ENCODE measurements at places on chromosomes 3 and 15.

DNA sequence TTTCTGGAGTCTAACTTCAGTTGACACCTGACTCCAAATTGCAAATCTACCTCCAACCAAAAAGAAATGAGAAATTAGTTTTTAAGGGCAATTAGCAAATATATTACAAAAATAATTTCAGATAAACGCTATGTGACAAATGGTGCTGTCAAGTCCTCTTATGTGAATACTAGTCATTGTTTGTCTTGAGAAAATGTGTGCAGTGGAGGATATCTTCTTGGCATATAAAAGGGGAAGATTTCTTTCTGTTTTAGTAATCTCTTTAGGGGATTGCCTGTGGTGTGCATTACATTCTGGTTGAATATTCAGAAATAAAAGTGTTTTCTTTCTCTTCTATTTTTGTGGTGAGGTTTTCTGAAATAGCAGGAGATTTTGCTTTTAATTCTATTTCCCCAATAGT is 3.0 kb upstream of the GCSAM start:
- DNase-seq = no peak

- no peak for DNase-seq
Observed at GRCh38 chr3:99934975-99935797, 117.5 kb downstream of the CMSS1 start.

DNA sequence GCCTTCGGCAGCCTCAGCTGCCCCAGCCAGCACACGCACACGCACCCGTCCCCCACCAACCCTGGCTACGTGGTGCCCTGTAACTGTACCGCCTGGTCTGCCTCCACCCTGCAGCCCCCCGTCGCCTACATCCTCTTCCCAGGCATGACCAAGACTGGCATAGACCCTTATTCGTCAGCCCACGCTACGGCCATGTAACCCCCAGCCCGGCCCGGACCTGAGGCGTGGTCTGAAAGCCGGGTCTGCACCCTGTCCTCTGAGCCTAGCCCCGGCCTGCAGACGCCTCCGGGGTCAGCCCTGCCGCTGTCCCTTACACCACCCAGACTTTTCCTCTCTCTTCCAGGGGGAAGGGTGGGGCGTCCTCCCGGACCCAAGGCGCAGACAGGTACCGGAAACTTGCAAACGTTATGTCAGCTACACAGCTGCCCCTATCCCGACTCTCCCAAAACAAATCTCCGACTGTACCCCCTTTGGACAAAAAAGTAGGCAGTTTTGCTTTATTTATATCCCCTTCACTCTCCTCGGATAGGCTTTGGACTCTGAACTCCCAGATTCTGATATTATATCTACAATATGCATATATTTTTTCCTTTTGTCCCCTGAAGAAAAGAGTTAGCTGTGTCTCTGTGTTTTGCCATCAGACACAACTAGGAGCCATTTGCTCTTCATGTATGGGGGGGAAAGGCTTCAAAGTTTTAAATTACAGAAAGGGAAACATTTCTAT is 1.4 kb downstream of the SOX14 start:
- DNase-seq = no peak

DNA sequence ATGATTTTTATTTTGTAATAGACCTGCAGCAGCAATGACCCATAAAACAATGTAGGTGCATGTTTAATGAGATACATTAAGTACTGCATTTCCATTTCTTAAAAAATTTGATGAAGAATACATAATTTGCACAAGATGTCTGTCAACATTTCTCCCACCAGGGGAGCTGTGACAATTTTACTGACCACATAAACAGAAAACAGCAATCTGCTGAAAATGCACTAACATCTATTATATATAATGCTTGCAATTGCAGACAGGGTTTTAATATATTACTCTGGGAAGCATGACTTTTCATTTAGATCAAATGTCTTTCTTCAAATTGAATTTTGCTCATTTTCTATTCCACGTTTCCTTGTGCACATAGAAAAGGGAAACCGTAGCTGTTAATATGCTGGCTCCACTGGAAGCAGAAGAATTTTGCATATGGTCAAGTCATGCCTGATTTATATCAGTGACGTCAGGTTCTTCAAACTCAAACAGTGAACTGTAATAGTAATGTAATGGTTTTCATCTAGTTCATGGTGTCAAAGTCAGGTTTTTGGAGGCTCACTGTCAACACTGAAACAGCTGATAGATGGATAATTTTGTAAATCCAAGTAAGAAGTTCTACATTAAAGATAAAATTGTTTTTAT is 79.8 kb upstream of the IGF1R start:
- DNase-seq = no peak

GRCh38 chr3:13484851-13485590 is 4.9 kb downstream of the HDAC11 start:
- DNase-seq = no peak

GRCh38 chr15:25792128-25792527 is 71.0 kb downstream of the ATP10A start:
- DNase-seq = no peak

GRCh38 chr3:169948559-169949448 is 17.8 kb upstream of the SEC62 start:
- DNase-seq = no peak

GRCh38 chr3:25571285-25571684 is 93.4 kb downstream of the TOP2B start:
- no peak for DNase-seq

DNA sequence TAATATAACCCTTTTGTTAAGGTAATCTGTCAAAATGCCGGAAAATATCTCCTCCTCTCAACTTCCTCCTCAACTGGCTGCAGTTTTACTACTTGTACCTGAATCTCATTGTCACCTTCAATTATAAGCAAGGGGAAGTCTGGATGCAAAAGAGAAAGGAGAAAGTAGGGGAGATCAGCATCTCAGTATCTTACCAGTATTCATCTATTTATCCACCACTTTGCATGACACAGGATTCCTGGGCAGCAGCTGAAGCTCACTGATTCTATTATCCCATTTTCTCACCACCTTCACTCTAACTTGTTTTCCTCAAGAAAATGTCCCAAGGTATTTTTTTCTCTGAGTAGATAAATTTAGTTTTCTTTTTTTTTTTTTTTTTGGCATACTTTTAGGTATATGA is 440.5 kb upstream of the CBLB start:
- no peak for DNase-seq

GRCh38 chr3:137202941-137203340 is 245.2 kb downstream of the IL20RB start:
- no peak for DNase-seq

- DNase-seq = no peak
Observed at GRCh38 chr3:74897006-74897405, 282.5 kb upstream of the CNTN3 start.

- no peak for DNase-seq
Observed at GRCh38 chr3:34727700-34728099, 911.6 kb upstream of the ARPP21 start.

- DNase-seq = peak; percentile 38
Observed at GRCh38 chr15:41661518-41662225, 1.5 kb downstream of the MGA start.

DNA sequence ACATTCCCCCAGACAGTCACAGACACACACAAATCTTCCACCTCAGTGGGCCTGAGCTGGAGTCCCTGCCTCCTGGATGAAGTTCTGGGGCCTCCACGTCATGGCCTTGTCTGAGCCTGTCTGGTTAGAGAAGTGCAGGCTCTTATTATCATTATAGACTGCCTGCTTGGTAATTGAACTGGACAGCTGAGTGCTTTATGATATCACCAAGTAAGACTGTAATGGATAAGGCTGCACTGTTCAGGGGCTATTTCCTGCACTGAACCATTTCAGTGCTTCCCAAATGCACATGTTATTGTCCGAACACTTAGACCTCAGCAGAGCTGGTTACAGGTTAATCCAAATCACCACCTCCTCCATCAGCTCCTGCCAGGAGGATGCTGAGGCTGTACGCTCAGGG is 8.7 kb upstream of the ST6GAL1 start:
- no peak for DNase-seq

- DNase-seq = no peak
Observed at GRCh38 chr3:1723726-1724125, 374.9 kb upstream of the CNTN4 start.

- DNase-seq = no peak
Observed at GRCh38 chr15:90901175-90902039, 1.7 kb upstream of the MAN2A2 start.

- DNase-seq = no peak
Observed at GRCh38 chr3:66567077-66567476, 66.3 kb upstream of the LRIG1 start.

- no peak for DNase-seq
Observed at GRCh38 chr3:45912435-45912834, 26.1 kb downstream of the CCR9 start.

DNA sequence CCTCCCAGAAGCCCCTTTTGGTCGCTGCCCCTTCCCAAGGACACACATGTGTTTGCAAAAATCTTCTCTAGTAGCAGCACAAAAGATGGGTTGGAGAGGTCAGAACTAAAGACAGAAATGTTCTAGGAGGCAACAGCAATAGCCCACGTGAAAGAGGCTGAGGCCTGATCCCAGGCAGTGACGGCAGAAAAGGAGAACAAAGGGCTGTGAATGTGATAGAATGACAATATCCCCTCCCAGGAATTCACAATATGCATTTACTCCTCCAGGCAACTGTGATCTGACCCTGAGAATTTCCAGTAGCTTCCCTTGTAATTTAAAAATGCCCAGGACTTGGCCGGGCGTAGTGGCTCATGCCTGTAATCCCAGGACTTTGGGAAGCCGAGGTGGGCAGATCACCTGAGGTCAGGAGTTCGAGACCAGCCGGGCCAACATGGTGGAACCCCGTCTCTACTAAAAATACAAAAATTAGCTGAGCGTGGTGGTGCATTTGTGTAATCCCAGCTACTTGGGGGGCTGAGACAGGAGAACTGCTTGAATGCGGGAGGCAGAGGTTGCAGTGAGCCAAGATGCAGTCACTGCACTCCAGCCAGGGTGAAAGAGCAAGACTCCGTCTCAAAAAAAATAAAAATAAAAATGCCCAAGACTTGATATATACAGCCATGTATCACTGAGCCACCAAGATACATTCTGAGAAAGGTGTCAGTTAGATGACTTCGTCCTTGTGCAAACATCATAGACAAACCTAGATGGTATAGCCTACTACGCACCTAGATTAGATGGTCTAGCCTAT is 43.6 kb upstream of the PIAS1 start:
- no peak for DNase-seq

GRCh38 chr3:77906102-77906709 is 866.3 kb downstream of the ROBO2 start:
- DNase-seq = no peak

DNA sequence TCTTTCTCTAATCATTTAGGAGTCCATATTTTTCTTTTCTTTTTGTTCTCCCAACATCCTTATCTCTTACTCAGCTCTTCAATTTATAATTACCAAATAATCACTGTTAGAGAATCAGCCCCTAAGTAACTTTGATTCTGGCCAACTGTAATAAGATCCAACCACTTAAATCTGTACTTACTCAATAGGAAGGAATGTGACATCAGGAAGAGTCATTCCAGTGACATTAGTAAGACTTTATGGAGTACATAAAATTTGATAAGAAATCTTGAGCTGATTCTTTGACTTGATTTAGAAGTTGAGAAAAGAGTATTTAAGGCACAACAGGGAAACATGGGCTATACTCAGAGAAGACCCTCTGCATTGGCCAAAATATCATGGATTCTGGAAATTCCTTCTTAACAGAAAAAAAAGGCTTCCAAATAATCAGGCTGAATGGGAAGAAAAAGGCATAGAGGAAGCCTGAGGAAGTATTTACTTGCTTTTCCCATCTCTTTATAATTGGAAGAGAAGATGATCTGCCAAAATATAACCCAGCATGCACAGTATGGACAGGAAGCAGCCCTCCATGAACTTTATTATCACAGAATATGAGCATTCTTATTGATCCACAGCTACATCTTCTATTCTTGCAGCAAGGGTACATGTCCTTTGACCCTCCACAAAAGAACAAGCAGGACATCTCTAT is 289.7 kb upstream of the TPRG1 start:
- no peak for DNase-seq

- no peak for DNase-seq
Observed at GRCh38 chr3:101119535-101119934, 126.3 kb upstream of the ABI3BP start.

DNA sequence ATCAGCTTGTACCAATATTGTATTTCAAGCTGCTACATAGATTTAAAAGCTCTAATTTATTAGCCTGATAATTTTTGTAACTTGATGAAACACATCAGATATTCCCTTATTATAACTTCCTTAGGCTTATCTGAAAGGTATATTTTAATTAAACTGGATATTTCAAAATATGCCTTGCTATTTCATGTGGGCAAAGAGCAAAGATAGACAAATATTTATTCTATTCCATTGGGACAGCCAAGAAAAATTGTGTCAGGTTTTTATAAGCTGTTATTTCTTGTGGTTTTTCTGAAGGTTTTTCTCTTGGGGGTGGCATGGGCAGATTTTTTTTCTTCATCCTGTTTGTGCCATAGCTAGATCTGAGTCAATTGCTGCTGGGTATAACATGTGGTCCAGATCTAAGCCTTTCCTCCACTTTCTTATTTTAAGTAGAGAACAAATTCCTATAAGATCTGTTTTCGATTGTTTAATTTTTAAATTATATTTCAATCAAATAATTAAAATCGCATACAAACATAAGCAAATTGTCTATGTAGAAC is 249.5 kb downstream of the NAALADL2 start:
- DNase-seq = no peak

- no peak for DNase-seq
Observed at GRCh38 chr15:100863075-100863795, 16.4 kb upstream of the ALDH1A3 start.

DNA sequence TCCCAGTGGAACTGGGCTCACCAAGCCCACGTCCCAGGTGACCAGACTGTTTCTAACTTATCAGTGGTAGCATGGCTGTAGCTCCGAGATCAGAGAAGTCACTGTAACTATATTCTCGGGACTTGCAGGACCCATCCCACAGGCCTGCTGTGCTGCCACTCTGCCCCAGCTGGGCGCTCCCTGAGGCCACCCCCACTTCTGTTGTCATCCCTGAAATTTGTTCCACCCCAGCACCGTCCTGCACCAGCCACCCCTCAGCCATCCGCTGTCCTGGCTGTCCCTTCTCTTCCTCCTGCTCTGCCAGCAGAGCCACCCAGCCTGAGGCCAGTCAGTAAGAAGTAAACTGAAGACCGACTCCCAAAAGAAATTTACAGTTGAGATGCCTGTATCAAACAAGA is 33.0 kb upstream of the VILL start:
- DNase-seq = no peak
